ENCODE measurements at places on chromosomes 12 and 14.

- DNase-seq = no peak
Measured at GRCh38 chr14:81473456-81474147, 60.1 kb downstream of the SEL1L start.

DNA sequence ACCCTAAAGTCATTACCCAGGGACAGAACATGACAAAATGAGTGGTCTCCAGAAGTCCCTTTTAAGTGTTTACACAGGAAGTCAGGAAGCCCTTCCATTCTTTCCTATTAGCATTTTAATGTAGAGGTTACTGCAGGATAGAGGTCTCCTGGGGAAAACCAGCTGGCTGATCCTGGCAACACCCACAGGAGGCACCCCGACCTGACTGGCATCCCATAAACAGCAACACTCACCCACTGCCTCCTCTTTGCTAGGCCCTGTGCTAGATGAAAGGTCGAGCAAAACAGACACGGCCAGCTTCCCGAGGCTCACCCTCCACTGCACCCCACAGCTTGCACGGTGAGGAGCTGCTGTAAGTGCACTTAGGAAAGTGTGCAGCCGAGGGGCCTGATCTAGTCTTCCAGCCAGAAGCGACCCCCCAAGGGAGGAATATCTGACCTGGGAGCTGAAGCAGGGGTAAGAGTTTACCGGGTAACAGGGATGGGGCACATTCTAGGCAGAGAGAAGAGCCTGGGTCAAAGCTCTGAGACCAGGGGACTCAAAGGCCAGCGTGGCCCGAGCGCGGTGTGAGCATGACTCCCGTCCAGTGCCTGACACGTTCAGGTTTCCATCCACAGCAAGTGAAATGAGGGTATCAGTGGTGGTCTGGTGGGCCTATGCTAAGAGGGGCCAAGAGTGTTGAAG lies 9.0 kb downstream of the DAZAP2 start:
- no peak for DNase-seq

DNA sequence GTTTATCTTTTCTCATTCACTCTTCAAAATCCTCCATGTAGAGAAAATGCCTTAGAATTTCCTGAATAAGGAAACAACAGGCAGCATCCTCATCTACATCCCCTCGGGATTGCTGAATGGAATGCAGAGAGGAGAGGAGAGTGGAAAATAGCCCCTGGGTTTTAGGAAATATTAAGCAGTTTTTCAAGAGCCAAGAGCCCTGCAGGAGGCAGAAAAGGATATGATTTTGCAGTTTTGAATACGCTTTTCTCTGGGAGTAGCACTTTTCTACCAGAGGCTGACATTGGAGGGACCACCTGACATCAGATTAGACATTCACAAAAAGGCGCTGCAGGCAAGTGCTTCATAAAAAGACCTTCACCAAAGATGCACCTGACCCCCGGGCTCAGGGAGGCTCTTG lies 362.2 kb upstream of the SFSWAP start:
- no peak for DNase-seq

DNA sequence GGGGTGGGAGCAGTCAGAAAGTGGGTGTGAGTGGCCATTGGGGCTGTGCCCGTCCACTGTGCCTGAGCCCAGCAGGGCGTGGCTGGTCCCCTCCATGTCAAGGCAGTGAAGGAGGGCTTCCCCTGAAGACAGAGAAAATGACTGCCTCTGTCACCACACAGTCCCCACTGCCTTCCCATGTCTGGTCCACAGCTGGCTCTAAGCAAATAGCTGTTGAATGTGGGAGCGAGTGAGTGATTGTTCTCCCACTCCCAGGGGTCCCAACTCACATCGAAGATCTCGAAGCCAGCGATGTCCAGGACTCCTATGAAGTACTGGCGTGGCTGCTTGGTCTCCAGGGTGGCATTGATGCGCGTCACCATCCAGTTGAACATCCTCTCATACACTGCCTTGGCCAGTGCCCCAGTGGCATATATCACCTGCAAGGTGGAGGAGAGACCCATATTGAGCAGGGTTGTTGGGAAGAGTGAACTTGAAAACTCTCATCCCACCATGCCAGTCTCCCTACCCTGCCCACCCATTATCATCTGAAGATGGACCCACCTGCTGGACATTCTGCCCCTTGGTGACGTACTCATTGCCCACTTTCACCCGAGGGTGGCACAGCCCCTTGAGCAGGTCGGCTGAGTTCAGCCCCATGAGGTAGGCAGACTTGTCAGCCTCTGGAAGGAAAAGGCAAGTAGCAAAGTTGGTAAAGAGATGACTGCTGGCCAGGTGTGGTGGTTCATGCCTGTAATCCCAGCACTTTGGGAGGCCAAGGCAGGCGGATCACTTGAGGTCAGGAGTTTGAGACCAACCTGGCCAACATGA lies 6.6 kb downstream of the MYH7 start:
- no peak for DNase-seq

DNA sequence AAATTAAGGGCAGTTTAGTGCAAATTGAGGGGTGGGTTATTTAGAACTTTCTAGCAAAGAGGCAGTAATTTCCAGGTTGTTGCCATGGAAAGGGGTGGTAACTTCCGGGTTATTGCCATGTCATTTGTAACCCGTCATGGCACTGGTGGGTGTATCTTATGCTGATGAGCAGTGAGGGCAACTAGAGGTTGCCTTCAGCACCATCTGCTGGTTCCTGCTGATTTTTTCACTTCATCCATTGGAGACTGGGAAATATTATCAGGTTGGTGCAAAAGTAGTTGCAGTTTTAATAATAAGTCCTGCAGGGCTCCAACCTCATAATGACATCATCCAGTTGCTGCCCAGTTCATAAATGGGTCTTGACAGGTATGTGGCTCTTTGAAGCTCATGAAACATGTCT lies 24.4 kb upstream of the SERPINA4 start:
- DNase-seq = no peak

- DNase-seq = no peak
Measured at GRCh38 chr12:117671734-117672133, 297.1 kb downstream of the KSR2 start.

GRCh38 chr12:31205054-31205453 lies 120.9 kb downstream of the SINHCAF start:
- no peak for DNase-seq

DNA sequence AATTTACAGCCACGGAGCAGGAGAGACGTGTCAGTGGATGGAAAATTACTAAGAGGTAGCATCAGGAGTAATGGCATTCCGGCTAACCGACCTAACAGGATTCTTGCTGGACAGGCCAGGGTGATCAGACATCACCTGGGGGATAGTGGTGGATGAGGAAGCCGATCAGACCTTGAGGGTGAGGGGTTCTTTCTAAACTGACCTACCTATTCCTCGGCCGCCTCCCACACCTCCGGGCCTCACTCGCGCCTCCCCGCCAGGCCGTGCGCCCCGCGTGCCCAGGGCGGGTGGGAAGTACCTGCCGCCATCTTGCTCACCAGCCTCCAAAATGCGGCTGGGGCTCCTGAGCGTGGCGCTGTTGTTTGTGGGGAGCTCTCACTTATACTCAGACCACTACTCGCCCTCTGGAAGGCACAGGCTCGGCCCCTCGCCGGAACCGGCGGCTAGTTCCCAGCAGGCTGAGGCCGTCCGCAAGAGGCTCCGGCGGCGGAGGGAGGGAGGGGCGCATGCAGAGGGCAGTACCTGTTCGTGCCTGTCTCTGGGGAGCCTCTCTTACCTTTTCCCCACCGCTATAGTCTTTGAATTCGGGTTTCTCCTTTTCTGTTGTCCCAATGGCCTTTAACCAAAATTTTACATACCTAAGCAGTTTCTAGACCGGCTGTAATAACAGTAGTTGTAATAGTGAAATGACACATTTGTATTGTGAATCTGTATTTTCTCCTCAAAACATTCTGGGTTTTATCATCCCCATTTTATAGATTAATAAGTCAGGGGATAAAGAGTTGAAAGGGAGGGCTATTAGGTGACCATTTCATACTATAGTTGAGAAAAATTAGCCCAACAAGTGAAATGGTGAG lies at the start of gene TMPRSS12:
TMPRSS12 (plus strand) TSS at position 290 of the 857 bp plus-strand sequence; CDS start at position 329, 39 bp downstream.
- DNase-seq = no peak

DNA sequence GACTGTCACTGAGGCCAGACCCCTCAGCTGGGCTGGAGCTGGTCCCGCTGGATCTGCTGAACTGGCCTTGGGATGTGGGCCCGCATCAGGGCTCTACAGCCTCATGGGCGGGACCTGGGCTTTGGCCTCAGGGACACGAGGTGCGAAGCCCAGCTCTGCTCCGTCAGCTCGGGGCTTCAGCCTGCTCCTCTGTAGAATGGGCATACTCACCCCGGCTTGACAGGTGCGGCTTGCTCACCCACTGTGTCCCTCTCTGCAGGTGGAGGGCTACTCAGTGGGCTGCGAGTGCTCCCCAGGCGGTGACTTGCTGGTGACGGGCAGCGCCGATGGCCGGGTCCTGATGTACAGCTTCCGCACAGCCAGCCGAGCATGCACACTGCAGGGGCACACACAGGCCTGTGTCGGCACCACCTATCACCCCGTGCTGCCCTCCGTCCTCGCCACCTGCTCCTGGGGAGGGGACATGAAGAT lies 57.6 kb downstream of the BEGAIN start:
- no peak for DNase-seq

DNA sequence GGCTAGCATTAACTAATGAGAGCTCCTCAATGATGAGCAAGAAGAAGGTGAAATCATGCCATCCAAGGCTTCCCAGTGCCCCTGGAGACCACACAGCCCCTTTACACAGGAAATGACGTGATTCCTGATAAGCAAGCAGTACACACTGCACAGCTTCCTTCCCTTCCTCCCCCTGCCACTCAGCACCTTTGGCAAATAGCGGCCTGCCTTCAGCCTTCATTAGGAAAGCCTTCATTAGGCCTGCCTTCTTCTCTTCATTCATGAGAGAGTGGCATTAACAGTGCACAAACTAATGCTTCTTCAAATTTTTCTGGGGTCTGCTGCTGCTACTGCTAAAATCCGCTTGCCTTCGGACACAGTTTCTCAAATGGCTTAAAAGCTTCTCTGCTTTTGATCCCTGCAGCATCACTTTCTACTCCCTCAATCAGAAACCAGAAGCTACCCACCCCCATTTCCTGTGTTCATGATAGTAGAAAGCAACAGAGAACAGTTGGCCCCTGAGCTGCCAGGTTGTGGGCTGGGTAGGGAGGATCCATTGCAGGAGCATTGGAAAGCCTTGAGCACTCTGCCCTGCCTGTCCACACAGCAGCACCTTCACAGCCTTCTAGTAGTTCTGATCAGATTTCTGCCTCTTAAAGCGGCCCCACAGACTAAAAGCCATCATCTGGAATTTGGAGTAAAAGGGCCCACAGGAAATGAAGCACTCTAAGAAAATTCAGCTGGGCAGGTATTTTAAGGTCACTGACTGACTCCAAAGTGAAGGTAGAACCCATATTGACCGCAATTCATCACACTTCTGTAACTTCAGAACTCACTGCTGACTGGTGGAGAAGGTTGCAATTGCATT lies 103.8 kb upstream of the ETV6 start:
- DNase-seq = no peak

- no peak for DNase-seq
Measured at GRCh38 chr12:6312529-6313325, 2.2 kb downstream of the PLEKHG6 start.

DNA sequence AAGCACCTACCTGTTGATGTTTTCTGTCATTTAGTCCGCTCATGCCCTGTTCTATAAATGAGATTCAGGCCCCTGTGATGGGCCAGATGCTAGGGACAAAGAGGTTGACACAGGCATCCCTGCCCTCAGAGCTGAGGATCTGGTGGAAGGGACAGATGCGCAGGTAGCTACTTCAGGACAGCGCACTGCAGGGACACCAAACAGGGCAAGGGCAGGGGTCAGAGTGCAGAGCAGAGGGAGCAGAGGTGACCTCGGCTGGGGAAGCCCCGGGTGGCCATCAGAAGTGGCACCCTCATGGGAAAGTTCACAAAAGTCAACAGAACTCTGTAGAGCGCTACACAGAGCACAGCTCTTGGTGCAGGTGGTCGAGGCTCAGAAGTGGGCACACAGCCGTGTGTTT lies 5.6 kb upstream of the PNMA1 start:
- DNase-seq = no peak

- no peak for DNase-seq
Measured at GRCh38 chr12:110312581-110313360, 31.7 kb downstream of the ATP2A2 start.

- DNase-seq = no peak
Measured at GRCh38 chr14:77457115-77457521, 283 bp downstream of the VIPAS39 start.

- no peak for DNase-seq
Measured at GRCh38 chr12:130448044-130448821, 110.5 kb downstream of the PIWIL1 start.

DNA sequence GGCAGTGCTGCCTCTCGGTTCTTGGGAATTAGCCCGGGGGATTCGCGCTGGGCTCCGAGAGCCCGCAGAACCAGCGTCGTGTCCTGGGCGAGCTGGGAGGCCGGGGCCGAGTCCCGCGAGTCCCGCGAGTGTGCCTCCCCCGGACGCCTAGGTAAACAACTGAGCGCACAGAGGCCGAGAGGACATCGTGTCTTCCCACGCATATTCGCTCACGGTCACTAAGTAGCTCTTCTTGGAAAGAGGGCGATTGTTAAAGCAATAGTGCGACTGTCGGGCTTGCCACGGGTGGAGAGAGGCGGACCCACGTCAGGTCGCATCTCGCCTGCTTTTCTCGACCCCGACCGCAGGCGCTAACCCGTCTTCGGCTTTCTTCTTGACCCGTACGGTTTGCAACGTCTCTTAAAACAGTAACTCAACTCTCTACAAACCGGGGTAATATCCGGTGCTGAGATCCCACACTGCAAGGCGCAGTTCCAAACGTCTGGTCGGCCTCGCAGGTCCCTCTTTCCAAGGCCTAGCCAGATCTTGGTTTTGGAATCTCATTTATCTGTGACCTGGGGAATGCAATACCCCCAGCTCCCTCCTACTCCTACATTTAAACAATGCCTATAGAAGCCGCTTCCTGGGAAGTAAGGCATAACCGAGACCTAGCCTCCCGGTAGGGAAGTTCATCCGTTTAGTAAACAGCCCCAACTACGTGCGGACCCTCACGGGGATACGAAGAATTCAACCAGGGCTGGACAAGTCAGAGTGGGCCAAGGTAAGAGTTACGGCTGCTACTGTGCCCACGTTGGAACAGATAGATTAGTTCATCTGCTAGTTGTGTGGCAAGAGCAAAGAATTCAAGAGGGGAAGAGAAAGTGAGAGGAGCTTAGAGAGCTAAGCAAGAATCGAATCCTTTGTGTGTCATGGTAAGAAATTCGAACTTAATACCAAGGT lies 736 bp upstream of the PHLDA1 start:
- no peak for DNase-seq

GRCh38 chr12:21800011-21800410 lies 25.5 kb upstream of the KCNJ8 start:
- no peak for DNase-seq

GRCh38 chr12:131112021-131112420 lies 158.3 kb downstream of the ADGRD1 start:
- DNase-seq = no peak

DNA sequence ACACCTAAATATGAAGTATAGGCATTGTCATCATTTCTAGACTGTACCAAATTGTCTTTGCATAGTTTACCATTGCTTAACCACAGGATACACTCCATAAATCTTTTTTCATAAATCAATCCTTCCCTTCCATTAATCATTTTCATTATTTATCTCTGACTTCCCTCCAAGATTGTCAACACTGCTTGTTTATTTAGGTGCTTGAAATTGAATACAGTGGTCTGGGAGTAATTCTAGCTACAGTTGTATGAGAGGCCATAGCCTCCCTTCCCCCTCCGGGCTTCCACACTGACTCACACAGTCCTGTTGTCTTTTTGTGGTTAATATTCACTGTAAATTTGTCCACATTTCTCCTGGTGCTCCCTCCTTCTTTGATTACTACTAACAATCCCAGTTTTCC lies 114.2 kb upstream of the ARID2 start:
- no peak for DNase-seq

- DNase-seq = no peak
Measured at GRCh38 chr12:116358893-116359761, 81.6 kb upstream of the MED13L start.
